ENCODE measurements at places on chromosomes 7 and 10. TPM values are rescaled to one million over a fixed set of nuclear protein-coding genes. Genes with fewer than 3 reads are reported as not detected.

ZNF22 gene
- total RNA-seq = 6.6 TPM

GRID2IP gene
- total RNA-seq = not detected

SERPINE1 gene
- total RNA-seq = 1,785 TPM

STEAP1B gene
- total RNA-seq = 0.20 TPM

GRM8 gene
- not detected for total RNA-seq

GCK gene
- not detected for total RNA-seq

TFEC gene
- total RNA-seq = not detected

TMEM140 gene
- 1.1 TPM for total RNA-seq

NXPH1 gene
- total RNA-seq = not detected

ARHGEF5 gene
- 2.5 TPM for total RNA-seq

TUBAL3 gene
- total RNA-seq = 0.34 TPM

CDC14C gene
- not detected for total RNA-seq

LANCL2 gene
- total RNA-seq = 15.1 TPM

MCM10 gene
- 21.2 TPM for total RNA-seq

AKR1E2 gene
- total RNA-seq = 5.6 TPM

AGMO gene
- total RNA-seq = 1.1 TPM

NPY4R gene
- 43.6 TPM for total RNA-seq

GOLGA7B gene
- total RNA-seq = 3.6 TPM

SFTPD gene
- total RNA-seq = 0.20 TPM

NEBL gene
- 7.1 TPM for total RNA-seq

DKK1 gene
- total RNA-seq = 538 TPM

CUZD1 gene
- 1.6 TPM for total RNA-seq

DYNC1I1 gene
- 0.21 TPM for total RNA-seq

PNLIPRP3 gene
- total RNA-seq = not detected

MET gene
- total RNA-seq = 84.4 TPM

NCOA4 gene
- 97.8 TPM for total RNA-seq

GPR26 gene
- total RNA-seq = not detected

MKX gene
- total RNA-seq = not detected

SPDYE5 gene
- total RNA-seq = not detected

COL13A1 gene
- 0.23 TPM for total RNA-seq

PLAC9 gene
- not detected for total RNA-seq

RBP3 gene
- not detected for total RNA-seq

SEMA3A gene
- 5.2 TPM for total RNA-seq

MMD2 gene
- not detected for total RNA-seq

C7orf33 gene
- total RNA-seq = not detected

CCDC3 gene
- total RNA-seq = 1.2 TPM

RAB19 gene
- not detected for total RNA-seq

TUBB8 gene
- total RNA-seq = 0.16 TPM

SLC39A12 gene
- total RNA-seq = not detected

TSPAN33 gene
- total RNA-seq = 5.1 TPM

TEX47 gene
- not detected for total RNA-seq

DDC gene
- total RNA-seq = 1.7 TPM

FMC1 gene
- 29.5 TPM for total RNA-seq

SAP25 gene
- total RNA-seq = 0.48 TPM

RP9 gene
- 36.0 TPM for total RNA-seq

Data from A549 treated with Mapracorat at 1 μM for 4 hours (cell line).